ENCODE measurements at places on chromosomes 6 and 20.

GRCh38 chr20:58712806-58713731 lies 20.5 kb downstream of the NPEPL1 start:
- no peak for DNase-seq

- no peak for DNase-seq
Measured at GRCh38 chr20:37598575-37599342, 71.1 kb upstream of the BLCAP start.

GRCh38 chr6:43951756-43952675 lies 175.2 kb downstream of the MRPL14 start:
- no peak for DNase-seq

- DNase-seq = no peak
Measured at GRCh38 chr6:36136034-36136433, 5.7 kb downstream of the MAPK13 start.

- no peak for DNase-seq
Measured at GRCh38 chr6:41671376-41671775, 33.1 kb downstream of the MDFI start.
